ENCODE measurements at places on chromosomes 5 and 9. TPM values are rescaled to one million over a fixed set of nuclear protein-coding genes. Genes with fewer than 3 reads are reported as not detected.

- DNase-seq, result no peak
Observed at GRCh38 chr9:118463419-118463818, 759.2 kb downstream of the TLR4 start.

- DNase-seq, result no peak
Observed at GRCh38 chr5:176787676-176788075, 22.7 kb upstream of the UNC5A start.

DNA sequence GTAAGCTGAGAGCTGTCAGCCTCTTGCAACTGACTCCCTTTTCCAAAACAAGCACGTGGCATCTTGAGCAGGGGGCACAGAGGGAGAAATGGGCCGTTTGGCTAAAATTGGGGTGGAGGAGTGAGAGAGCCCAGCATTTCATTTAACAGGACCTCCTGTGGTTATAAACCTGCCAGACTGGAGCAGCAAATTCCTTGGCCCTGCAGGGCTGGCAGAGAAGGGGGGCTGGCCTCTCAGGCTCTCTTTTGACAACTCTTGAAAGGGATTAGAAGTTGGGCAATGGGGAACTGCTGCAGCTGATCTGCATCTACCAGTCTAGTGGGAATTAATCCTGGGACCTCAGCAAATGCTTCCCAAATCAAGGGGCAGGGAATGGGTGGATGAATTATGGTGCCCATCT, 7.2 kb upstream of the POU4F3 start:
- DNase-seq, result no peak

DNA sequence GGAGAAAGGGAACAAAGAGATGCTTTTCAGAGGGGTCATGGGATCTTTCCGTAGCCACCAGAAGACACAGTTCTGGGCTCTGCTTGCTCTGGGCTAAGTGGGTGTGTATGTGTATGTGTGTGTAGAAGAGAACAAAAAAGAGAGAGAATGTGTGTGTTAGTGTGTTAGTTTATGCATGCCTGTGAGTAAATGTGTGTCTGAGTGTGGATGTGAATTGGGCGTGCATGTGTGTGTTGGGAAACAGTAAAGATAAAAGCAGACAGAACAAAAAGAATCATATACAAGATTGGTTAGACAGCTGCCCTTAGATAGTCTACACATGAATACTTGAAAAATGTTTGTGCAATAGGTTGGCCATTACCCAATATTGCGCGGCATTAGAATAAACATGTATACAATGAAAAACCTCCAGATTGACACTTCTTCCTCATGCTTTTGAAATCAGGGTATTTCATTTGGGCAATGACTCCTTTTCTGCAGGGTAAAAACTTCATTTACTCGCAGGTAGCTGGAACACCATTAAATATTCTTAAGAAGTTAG, 36.5 kb upstream of the HSPA9 start:
- no peak for DNase-seq

Gene CCDC183
- 2.2 TPM for total RNA-seq

Gene CCL27
- total RNA-seq, result not detected

Gene FAM221B
- total RNA-seq, result not detected
